ENCODE measurements at places on chromosomes 1 and 21. TPM values are rescaled to one million over a fixed set of nuclear protein-coding genes. Genes with fewer than 3 reads are reported as not detected.

MMP23B gene
- total RNA-seq, result 30.7 TPM

SOD1 gene
- total RNA-seq, result 75.5 TPM

SPRR2G gene
- total RNA-seq, result 13.6 TPM

TFB2M gene
- total RNA-seq, result 15.5 TPM

OR2L3 gene
- not detected for total RNA-seq

RAB42 gene
- total RNA-seq, result 6.4 TPM

OPRD1 gene
- 0.20 TPM for total RNA-seq

LCE1B gene
- 1.9 TPM for total RNA-seq

HES3 gene
- not detected for total RNA-seq

SYT6 gene
- total RNA-seq, result 0.10 TPM

MRPS6 gene
- 37.9 TPM for total RNA-seq

WDR47 gene
- total RNA-seq, result 22.5 TPM

AK4 gene
- total RNA-seq, result 18.9 TPM

RGS8 gene
- total RNA-seq, result not detected

CRABP2 gene
- 72.5 TPM for total RNA-seq

CTSS gene
- total RNA-seq, result 54.9 TPM

DENND2D gene
- total RNA-seq, result 14.1 TPM

DCDC2B gene
- total RNA-seq, result not detected

CASZ1 gene
- 34.0 TPM for total RNA-seq

TNFRSF1B gene
- 12.5 TPM for total RNA-seq

EDARADD gene
- 3.0 TPM for total RNA-seq

TFAP2E gene
- total RNA-seq, result 0.59 TPM

OR2L5 gene
- not detected for total RNA-seq

LEPROT gene
- total RNA-seq, result 45.6 TPM

S100A10 gene
- 133 TPM for total RNA-seq

OR10J4 gene
- not detected for total RNA-seq

GUK1 gene
- total RNA-seq, result 146 TPM

AZIN2 gene
- total RNA-seq, result 10.4 TPM

AMY2B gene
- 20.8 TPM for total RNA-seq

RHCE gene
- 4.2 TPM for total RNA-seq

MINDY1 gene
- 19.4 TPM for total RNA-seq

PRDM16 gene
- total RNA-seq, result 1.5 TPM

TNFSF18 gene
- 3.4 TPM for total RNA-seq

NPPA gene
- total RNA-seq, result 1.3 TPM

FCN3 gene
- total RNA-seq, result not detected

ITGB2 gene
- 22.5 TPM for total RNA-seq

LCE1F gene
- not detected for total RNA-seq

FBXO44 gene
- 9.3 TPM for total RNA-seq

PI4KB gene
- total RNA-seq, result 39.9 TPM

EFNA1 gene
- total RNA-seq, result 45.1 TPM

MKNK1 gene
- total RNA-seq, result 27.0 TPM

ITLN2 gene
- not detected for total RNA-seq

SPRR3 gene
- total RNA-seq, result 0.69 TPM

LCE1D gene
- total RNA-seq, result 1.4 TPM

ELOVL1 gene
- 33.2 TPM for total RNA-seq

ROR1 gene
- total RNA-seq, result 12.5 TPM

LDLRAD1 gene
- total RNA-seq, result not detected

KRTAP12-2 gene
- total RNA-seq, result 1.5 TPM

IVL gene
- 71.5 TPM for total RNA-seq

AVPR1B gene
- total RNA-seq, result not detected

RPTN gene
- 4.4 TPM for total RNA-seq

SPRR4 gene
- total RNA-seq, result 17.7 TPM

TNFRSF4 gene
- total RNA-seq, result 0.39 TPM

CYP4A22 gene
- not detected for total RNA-seq

TMPRSS15 gene
- total RNA-seq, result 0.10 TPM

C8A gene
- not detected for total RNA-seq

TRIM58 gene
- 7.7 TPM for total RNA-seq
